ENCODE measurements at places on chromosomes 12 and 14.

- DNase-seq = peak; percentile 94
Measured at GRCh38 chr14:100677554-100678468, 48.9 kb upstream of the DLK1 start.

- no peak for DNase-seq
Measured at GRCh38 chr12:56257491-56258067, 605 bp downstream of the ANKRD52 start.

DNA sequence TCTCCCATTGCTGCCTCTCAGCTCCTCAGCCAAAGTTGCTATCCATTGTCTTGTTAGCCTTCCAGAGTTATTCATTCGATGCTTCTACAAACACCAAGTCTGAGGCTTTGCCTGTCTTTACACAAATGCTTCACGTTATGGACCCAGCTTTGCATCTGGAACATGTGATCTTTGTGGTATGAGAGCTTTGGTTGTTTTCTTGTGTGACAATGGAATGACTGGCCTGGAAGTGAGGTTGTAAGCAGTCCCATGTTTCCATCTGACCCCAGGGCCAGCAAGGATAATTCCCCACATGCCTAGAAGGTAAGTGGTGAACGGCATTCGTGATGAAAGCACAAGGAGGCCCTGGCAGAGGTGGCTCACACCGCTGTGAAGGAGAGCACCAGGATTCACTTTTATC, 866.7 kb upstream of the TMEM132C start:
- DNase-seq = no peak

GRCh38 chr12:103780992-103781391, 60.0 kb downstream of the NT5DC3 start:
- DNase-seq = no peak

DNA sequence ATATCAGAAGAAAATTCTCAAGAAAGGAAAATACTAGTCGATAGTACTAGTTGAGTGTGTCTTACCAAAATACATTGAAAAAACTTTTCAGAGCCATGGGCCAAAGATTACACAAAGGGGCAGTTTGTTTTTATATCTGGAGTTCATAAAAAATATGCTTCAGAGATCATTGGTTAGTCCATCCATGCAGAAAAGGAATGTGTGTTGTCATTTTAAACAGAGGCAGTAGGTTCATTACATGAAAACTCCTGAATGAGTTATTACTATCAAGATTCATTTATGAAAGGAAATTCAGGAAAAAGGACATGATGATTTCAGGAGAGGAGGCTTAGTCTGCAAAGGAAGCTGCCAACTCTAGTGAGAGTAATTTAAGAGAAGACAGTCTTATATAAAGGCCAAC, 354.8 kb downstream of the AEBP2 start:
- no peak for DNase-seq

Measured in NB4 (cell line).